ENCODE measurements at places on chromosomes 12 and 14. TPM values are rescaled to one million over a fixed set of nuclear protein-coding genes. Genes with fewer than 3 reads are reported as not detected.
A peak's percentile ranks its signal among the peaks of the same experiment; 100 is the strongest.

- DNase-seq = no peak
These were observed 2.3 kb upstream of the CD69 start for GRCh38 chr12:9763025-9763424.

DNA sequence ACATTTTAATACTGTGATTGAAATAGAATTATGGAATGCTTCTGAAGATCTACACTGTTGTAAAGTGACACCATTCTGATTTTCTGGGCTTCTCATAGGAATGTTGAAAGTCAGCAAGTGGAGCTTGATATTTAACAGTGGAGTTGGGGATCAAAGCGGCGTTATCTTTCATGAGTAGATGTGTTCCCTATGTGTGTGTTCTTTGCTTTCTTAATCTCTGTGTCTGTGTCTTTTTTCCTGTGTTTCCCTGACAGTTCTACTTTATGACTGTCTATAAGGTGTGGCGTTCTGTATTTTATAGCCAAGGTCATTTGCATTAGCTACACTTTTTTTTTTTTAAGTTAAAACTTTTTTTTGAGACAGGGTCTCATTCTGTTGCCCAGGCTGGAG lies 24.7 kb downstream of the SYNE2 start:
- no peak for DNase-seq

Gene CMKLR1
- not detected for total RNA-seq

Gene USP15
- 56.3 TPM for total RNA-seq

DNA sequence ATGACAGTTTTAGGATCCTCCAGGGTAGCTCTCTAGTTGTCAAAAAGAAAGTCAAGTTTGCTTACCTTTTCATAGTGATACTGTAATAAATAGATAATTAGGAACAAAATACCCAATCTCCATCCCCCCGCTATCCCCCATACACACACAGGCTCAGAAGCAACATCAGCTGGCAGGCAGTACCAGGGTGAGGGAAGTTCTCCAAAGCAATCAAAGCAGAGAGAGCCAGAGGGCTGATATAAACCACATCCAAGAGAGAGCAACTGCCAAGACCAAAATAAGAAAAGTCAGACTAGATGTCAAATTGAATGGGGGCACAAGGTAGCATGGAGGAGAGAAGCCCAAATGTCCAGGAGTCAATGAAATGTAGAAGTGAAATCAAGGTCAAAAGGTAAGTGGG lies 80.2 kb upstream of the PTPRR start:
- DNase-seq = no peak

GRCh38 chr14:22107753-22108152 lies 434.1 kb upstream of the OR4E1 start:
- no peak for DNase-seq

DNA sequence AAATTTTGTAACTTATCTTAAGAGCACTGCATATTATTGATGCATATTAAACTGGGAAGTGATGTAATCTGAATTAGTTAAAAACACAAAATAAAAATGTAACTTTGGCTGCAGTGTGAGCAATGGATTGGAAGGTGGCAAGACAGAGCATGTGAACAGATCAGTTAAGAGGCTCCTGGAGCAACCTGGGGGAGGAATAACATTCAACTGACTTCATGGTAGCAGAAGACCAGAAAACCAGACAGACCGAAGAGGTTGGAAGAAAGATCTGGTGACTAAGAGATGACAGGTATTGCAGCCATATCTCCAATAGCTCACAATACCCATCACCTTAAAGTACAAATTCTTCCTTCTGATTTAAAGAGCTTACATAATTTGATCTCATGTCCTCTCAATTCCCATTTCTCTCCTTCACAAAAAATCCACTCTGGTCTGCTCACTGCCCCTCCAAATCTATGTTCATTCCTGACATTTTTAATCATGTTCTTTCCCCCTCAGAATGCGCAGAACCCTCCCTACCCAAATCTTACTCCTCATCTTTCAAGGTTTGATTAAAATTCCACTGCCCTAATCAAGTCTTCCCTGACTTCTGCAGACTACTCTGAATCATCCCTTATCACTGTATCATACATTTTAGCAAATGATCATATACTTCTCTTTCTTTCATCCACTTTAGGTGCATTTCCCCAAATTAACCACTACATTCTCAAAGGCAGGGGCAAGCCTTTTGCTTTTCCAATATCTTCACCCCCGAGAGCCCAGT lies 51.5 kb downstream of the DUSP16 start:
- DNase-seq = no peak

- no peak for DNase-seq
These were observed 6.8 kb downstream of the LTA4H start for GRCh38 chr12:96028538-96028937.

Gene STON2
- total RNA-seq = 0.40 TPM

DNA sequence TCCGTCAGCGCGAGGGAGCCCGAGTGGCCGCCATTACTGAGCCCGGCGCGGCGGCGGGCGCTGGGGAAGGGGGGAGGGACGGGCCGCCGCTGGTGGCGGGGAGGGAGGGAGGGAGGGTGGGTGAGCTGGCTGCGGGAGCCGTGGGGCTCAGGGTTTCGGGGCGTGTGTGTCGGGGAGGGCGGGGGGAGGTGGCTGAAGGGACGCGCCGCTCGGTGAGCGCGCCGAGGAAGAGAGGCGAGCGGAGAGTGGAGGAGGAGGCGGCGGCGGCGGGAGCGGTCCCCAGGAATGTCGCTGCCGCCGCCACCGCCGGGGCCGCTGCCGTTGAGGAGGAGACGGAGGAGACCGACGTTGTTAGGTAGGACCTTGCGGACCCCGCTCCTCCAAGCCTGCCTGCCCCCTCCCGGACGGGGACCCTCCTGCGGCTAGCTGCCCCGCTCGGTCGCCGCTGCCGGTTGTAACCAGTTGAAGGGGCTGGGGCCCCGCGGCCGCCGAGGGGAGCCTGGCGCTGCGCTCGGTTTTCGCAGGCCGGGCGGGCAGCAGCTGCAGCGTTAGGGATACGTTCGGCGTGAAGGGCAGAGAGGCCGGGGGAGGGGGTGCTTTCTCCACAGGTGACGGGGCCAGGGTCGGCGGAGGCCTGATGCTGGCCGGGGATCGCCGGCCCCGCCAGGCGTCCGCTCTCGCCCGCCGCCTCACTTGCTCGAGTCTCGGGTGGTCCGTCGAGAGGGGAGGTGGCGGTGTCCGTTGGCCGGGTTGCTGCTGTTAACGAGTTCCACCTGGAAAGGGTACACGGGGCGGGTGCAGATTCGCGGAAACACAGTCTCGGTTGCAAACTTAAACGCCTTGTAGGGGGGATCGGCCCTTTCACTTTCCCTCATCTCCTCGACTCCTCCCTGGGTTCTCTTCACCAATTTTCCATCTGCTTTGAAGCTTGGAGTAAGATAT lies at the start of gene ARHGAP5:
ARHGAP5 (plus strand) TSS at position 224 of the 942 bp plus-strand sequence. CDS start 13,366 bp downstream, outside the sequence.
- no peak for DNase-seq

- DNase-seq = no peak
These were observed 4.5 kb downstream of the FOXA1 start for GRCh38 chr14:37590428-37591139.

DNA sequence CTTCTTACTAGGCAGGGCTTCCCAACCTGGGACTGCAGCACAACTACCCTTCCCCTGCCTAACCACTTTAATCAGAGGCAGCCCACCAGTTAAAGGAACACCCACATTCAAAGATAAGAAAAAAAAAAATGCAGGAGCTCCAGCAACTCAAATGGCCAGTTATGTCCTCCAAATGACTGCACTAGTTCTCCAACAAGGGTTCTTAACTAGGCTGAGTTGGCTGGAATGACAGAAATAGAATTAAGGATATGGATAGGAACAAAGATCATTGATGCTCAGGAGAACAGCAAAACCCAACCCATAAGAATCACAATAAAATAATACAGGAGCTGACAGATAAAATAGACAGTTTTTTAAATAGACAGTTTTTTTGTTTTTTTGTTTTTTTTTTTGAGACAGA lies 154.2 kb downstream of the PLCZ1 start:
- no peak for DNase-seq

DNA sequence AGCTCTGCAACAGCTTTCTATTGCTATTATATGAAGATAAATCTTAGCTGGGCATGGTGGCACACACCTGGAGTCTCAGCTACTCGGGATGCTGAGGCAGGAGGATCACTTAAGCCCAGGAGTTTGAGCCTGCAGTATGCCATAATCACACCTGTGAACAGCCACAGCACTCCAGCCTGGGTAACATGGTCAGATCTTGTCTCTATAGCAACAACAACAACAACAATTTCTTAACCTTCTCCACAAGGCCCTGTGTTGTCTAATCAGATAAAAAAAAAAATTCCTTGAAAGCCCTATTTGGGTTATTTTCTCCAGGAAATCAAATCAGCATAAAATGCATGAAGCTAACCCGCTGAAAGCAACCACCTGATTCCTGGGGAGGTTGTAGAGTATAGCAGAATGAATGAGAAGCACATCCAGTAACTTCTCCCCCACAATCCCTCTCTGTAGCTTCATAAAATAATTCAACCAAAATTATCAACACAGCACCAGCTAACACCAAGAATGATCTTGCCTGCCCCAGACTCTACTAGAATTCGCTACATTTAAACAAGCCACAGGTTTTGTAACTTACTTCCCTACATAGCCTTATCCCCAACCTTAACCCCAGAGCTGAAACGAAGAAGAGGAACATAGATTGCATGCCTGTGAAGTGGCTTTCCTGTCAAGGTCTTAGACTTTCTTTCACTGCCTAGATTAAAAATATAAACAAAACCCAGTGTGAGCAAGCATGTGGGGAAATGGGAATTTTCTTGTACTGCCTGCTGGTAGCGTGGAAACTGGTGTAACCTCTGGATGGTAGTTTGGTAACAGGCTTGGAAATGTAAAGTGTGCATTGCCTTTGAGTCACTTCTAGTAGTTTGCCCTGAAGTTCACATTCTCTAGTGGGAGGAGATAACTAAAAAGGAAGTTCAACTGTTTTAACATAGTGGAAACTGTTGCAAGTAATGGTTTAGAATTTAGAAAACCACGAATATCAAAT lies 6.0 kb upstream of the STK38L start:
- DNase-seq = no peak

Gene RNASE4
- 36.7 TPM for total RNA-seq

GRCh38 chr14:76710056-76711010 lies 50.9 kb upstream of the VASH1 start:
- peak; percentile 51 for DNase-seq

Gene MMP14
- total RNA-seq = 0.30 TPM

Data from NCI-H460 (cell line).